Smooth muscle cell of the umbilical artery (primary cell): ENCODE measurements at places on chromosomes 1 and 21. TPM values are rescaled to one million over a fixed set of nuclear protein-coding genes. Genes with fewer than 3 reads are reported as not detected.

RGS13 gene
- not detected in 2 replicates for total RNA-seq

PRAMEF14 gene
- not detected in 2 replicates for total RNA-seq

WNT4 gene
- total RNA-seq: 0.05 and 0.59 TPM in 2 replicates

KCNJ9 gene
- total RNA-seq: not detected in 2 replicates

IVL gene
- total RNA-seq: 1.1 TPM in 1 of 2 replicates, not detected in the other

TMCO4 gene
- 5.0 and 6.6 TPM in 2 replicates for total RNA-seq
